ENCODE measurements at places on chromosomes 13 and 19.

GRCh38 chr13:113916330-113916815, 52.5 kb upstream of the GAS6 start:
- DNase-seq, result no peak

GRCh38 chr13:26727633-26728032, 33.0 kb downstream of the GPR12 start:
- no peak for DNase-seq

- DNase-seq, result no peak
These were observed 27.2 kb downstream of the WASF3 start for GRCh38 chr13:26584713-26585112.

DNA sequence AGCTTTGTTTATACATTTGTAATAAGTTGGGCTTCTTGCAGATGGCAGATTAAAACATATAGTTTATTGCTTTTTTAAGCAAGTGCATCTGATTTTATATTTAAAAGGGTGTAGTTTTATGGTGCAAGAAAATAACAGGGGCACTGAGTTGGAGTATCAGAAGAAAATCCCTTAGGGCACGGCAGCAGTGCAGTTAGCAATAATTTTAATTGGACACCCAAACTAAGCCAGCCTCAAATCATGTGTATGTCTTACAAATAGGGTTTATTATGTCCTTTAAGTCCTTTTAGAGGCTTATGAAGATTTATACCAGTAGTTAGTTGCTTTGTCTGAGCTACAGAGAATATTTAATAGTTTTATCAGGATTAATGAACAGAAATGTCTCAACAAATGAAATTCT, 57.5 kb downstream of the GPC6 start:
- no peak for DNase-seq

DNA sequence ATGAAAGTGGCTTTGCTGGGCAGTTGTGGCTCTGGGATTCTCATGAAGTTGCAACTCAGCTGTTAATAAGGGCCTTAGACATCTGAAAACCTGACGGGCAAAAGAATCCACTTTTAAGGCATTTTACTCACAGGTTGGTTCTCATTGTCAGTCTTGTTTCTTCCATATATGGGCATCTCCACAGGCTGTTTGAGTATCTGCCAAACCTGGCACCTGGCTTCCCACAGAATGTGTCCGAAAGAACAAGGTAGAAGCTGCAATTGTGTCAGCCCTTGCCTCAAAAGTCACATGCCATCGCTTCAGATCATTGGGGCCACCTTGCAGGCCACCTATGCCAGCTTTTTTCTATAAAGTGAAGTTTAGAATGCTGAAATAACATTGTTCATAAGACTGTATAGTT, 102.4 kb downstream of the KCTD12 start:
- DNase-seq, result no peak

- no peak for DNase-seq
These were observed 15.9 kb upstream of the KCTD15 start for GRCh38 chr19:33780746-33781145.

DNA sequence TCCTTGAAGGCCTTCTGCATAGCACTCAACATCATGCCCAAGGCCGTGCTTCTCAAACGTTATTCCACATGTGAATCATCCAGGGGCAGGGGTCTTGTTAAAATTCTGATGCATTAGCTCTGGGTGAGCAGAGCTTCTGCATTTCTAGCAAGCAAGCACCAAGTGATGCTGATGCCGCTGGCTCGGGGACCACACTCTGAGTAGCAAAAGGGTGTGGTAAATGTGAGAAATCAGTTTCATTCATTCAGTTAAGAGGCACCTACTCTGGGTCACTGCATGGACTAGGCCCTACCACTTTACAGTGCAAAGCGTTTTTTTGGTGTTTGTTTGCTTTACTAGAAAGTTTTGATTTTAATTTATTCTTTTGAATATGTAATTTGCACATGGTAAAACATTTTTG, 7.2 kb downstream of the KRTDAP start:
- no peak for DNase-seq

GRCh38 chr13:75480671-75481175, 1.2 kb downstream of the TBC1D4 start:
- DNase-seq, result no peak

- no peak for DNase-seq
These were observed 18.9 kb downstream of the ELAVL1 start for GRCh38 chr19:7986321-7987113.

DNA sequence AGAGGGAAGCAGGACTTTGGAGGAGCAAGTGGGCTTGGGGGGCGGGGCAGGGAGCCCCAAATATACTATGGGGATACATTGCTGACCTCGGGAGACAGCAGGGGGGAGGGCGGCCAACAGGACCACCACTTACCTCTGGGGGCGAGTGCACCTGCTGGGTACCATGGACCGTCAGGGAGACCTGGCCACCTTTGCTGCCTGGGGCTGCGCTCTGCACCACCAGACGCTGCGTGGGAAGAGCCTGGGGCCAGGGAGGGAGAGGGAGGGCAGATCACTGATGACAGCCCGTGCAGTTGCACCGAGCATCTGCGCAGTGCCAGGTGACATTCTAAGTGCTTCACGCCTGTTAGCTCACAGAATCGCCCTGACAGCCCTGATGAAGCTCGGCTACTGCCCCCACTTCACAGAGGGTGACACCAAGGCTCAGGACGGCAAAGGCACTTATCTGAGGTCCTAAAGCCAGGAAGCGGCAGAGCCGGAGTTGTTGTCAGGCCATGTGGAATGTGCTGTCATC, 24.1 kb downstream of the RFX1 start:
- no peak for DNase-seq

DNA sequence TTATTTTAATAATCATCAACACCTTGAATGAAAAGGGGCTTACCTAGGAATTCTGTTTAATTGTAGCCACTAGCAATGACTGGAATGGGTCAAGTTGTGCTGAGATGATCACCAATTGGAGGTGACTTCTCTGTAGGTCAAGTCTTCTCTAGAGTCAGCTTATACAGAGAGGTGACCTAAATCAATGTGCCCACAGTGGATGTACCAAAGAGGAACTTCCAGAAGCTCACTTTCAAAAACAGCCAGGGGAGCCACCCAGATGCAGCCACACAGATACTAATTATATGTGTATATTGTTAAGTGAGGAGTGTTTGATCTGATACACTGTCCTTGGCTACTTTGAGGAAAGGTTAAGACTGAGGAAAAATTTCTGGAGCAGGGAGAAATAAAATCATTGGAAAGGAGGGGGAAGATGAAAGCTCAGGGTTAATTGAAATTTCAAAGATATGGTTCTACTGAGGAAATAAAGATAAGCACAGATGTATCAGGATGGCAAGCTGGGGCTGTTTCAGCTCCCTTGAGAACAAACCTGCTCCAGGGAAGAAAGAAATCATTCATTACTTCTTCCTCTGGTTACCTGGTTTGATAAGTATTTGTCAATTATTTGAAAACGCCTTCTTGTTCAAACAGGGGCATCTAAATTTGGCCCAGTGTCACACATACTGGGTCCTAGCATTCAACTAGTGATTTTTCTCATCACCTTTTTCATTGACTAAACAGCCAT, 5.1 kb downstream of the GPR183 start:
- no peak for DNase-seq

GRCh38 chr13:67140006-67140405, 90.1 kb downstream of the PCDH9 start:
- DNase-seq, result no peak

GRCh38 chr13:34070544-34071303, 252.8 kb downstream of the RFC3 start:
- DNase-seq, result no peak
